Activated CD4-positive, alpha-beta T cell treated with anti-CD3 and anti-CD28 coated beads, Interleukin-2, amount 50 U/mL, for 24 hours (primary cell): ENCODE measurements at places on chromosomes 2 and 18.
A peak's percentile ranks its signal among the peaks of the same experiment; 100 is the strongest.

GRCh38 chr2:119423108-119423444 lies 8.6 kb upstream of the TMEM37 start:
- DNase-seq = no peak

GRCh38 chr18:75467851-75468250 lies 40.3 kb upstream of the SMIM21 start:
- no peak for DNase-seq

- DNase-seq = peak; percentile 41
These were observed 71.7 kb downstream of the NCAPH start for GRCh38 chr2:96407041-96407918.

- no peak for DNase-seq
These were observed 16.1 kb downstream of the ST3GAL5 start for GRCh38 chr2:85872536-85873161.

DNA sequence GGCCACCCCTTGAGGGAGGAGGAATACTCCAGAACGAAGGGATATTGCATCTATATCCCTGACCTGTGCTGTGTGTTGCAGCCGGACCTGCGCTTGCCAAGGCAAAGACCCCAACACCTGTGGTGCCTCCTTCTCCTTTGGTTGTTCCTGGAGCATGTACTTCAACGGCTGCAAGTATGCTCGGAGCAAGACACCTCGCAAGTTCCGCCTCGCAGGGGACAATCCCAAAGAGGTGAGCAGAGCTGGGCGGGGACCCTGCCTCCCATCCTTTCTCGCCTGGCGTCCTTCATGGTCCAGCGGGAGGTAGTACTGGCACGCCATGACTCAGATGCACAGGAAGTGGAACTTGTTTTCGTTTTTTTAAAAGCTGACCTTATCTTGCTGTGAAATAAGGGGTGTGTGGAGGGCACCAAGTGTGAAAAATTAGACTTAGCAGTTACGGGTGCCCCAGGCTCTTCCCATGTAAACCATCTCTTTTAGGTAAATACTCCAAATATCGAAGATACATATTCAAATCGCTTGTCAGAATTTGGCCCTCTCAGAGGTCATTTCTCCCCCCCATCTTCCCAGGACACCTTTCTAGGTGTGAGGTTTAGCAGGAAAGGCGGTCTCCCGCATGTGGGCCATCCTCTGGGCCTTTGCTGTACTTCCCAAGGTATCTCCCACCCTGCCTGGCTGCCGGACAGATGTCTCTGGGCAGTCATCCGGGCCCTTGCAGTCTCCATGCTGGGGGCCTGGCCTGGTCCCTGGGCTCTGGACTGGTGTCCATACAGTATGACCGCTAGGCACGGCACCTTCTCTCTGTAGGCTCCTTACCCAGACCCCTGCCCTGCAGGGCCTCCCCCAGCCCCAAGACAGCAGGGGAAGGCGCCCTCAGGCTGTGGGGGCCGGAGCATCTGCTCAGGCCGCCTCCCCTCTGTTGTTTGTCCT lies 57.6 kb downstream of the BOLA3 start:
- DNase-seq = no peak

- no peak for DNase-seq
These were observed 33.1 kb downstream of the HJURP start for GRCh38 chr2:233821196-233821595.

GRCh38 chr18:46627136-46627535 lies 29.9 kb downstream of the LOXHD1 start:
- DNase-seq = no peak

DNA sequence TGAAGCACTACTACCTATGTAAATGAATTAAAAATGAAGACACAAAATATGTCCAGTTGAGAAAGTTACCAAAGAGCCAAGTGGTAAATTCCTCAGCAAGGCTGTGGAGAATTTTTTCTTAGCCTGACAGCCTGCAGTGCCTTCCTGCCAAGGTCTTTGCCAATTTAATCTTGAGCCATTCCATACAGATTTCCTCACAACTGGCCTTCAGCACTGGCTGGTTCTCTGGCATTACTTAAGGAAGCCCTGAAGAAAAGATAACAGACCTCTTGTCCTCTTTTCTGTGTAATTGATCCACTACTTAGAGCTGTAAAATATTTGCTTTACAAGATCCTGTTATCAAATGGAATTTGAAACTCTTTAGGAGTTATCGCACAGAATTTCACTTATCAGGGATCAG lies 334.2 kb upstream of the LRRTM1 start:
- no peak for DNase-seq

- DNase-seq = no peak
These were observed 363.5 kb downstream of the CBLN2 start for GRCh38 chr18:72180689-72181088.

GRCh38 chr2:108593547-108594098 lies 59.4 kb downstream of the LIMS1 start:
- no peak for DNase-seq

- peak; percentile 29 for DNase-seq
These were observed 719 bp downstream of the SMAD2 start for GRCh38 chr18:47929681-47930198.

DNA sequence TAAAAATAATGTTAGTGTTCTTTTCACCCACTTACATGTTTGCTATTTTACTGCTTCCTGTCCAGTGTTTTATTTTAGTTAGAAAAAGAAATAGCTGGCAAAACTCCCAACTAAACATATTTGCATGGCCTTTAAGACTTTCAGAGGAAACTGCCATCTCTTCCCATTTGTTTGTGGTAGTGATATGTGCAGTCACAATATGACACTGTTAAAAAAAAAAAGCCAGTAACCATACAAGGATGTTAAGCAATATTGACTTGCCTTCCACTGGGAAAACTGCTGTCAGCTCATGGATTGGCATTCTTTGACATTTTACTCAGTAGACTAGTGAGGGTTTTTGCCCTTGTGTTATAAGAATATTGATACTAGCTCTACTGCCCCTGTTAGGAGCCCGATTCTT lies 29.1 kb downstream of the XIRP2 start:
- no peak for DNase-seq

DNA sequence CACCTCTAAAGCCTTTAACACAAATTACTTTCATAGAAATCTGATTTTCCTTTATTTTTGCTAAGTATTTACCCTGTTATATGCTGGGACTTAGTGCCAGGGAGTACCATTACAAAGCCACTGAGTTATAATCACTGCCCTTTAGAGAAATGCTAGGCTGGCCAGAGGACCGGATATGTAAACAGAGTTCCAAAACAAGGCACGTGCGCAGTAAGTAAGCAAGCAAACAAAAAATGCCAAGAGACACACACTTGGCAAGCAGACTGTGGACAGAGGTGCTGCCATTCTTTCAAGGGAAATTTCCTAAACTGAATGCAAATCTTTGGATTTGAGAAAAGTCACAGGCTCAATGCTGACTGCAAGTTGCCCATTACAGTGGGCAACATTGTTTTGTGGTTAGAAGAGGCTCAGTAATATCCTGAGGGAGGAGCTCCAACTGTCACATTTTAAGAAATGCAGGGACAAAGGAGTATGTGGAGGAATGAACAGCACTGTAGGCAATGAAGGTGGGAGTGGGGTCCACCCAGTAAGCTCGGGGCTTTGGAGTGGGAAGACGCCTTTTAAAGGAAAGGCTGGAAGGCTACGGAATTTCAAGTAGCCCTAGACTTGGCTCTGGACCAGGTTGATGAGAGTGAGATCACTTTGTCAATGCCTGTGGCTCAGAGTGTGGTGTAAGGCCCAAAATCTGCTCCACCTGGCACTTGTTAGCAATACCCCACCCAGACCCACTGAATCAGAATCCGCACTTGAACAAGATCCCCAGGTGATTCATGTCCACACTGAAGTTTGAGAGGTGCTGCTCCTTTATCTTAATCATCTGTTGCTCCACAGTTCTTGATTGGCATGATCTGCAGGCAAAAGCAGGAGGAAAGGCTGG lies 2.1 kb upstream of the PARD6G start:
- no peak for DNase-seq

DNA sequence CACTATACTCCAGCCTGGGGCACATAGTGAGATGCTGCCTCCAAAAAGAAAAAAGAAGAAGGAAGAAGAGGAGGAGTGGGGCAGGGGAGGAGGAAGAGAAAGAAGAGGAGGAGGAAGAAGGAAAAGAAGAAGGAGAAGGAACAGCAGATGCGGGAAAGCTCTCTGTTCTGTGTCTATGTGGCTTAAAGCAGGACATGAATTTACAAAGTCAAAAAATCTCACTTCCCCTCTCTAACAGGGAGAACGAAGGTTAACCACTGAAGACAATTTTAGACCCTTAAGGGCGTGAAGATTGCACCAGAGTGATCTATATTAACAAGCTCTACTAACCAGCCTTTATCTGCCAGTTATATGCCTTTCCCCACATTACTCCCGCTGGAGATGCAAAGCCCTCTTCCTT lies 258.9 kb downstream of the METTL4 start:
- DNase-seq = no peak

DNA sequence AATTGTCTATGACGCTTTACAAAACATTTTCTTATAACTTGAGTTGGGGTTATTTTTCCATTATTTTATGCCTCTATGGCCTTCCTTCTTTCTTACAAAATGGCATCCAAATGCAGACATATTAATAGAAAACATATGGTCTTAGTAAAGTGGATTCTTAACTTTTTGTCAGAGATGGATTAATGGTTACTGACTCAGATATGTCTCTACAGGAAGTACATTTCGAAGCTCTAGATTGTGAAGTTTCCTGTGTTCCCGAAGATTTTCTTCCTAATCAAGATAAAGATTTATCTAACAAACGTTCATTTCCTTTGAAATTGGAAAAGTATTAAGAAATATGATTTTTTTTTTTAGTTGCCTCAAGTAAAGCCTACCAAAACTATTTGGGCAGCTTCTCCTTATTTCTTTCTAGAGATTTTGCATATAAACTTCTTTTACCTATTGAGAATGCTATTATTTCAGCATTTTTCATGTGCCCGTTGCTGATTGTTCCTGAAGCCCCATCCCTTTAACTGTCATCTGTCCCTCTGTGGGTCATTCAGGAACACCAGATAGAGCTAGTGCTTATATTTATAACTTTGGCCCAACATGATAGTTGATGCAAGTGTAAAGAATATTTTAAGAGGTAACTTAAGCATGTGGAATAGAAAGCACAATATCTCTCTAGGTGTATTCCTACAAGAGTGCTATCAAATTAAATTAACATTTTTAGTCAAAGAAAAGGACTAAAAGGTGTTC lies 498.0 kb downstream of the CCDC85A start:
- no peak for DNase-seq

GRCh38 chr2:143575340-143575739 lies 446.1 kb downstream of the ARHGAP15 start:
- no peak for DNase-seq

- no peak for DNase-seq
These were observed 753.2 kb downstream of the ADCYAP1 start for GRCh38 chr18:1657876-1658275.

- DNase-seq = no peak
These were observed 26.2 kb downstream of the PHLPP1 start for GRCh38 chr18:62741584-62741983.

DNA sequence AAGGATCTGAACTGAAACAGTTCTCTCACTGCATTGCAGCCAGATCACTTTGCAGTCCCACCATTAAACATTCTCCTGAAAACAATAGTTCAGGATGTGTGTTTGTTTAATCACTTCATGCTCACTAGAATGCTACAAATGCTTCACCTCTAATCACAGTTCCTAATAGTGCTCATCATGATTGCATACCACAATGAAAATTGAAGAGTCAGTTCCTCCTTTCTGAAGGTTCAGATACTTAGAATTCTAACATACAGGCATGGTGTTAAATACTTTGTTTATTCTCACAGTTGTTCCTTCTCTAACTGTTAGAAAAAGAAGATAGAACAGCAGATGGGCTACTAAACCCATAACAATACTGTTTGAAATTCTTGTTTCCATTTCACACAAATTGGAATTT lies 622.3 kb upstream of the ACVR2A start:
- DNase-seq = no peak

DNA sequence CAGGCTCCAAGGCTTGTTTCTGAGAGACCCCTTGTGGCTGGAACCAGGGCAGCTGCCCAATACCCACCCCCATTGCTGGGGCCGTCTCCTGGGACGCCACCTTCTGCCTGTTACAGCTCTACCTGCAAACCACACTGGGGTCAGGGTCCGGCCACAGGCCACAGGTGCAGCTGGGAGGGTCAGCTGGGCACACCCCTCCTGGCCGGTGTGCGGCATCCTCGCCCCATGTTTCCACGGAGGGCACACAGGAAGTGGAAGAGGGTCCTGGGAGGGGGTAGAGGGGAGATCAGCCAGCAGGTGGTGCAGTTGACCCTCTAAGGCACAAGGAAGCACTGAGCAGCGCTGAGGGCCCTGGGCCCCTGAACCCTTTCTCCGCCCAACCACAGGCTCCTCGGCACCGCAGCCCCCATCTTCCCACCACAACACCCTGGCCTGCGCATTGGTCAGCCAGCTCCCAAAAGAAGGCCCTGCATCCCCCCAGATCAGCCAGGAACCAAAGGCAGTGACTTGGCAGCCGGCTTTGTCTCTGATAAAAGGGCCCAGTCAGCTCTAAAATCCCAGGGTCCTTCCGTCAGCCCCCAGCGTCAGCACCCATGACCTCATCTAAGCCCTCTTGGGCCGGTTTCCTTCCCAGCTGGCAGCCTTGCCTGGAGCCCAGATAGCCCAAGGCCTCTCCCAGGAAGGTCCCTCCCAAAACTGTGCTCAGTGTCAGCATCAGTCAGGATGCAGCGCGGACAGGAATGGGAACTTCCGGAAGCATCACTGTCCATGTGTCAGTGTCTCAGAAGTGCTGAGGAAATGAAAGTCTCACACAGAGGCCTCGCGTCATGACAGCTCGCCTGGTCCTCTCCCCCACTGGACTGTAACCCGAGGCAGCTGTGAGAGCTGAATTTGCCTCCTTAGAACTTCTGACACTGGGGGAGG lies 1.7 kb downstream of the ERFE start:
- no peak for DNase-seq

GRCh38 chr2:151803811-151804210 lies 24.4 kb downstream of the ARL5A start:
- DNase-seq = no peak

DNA sequence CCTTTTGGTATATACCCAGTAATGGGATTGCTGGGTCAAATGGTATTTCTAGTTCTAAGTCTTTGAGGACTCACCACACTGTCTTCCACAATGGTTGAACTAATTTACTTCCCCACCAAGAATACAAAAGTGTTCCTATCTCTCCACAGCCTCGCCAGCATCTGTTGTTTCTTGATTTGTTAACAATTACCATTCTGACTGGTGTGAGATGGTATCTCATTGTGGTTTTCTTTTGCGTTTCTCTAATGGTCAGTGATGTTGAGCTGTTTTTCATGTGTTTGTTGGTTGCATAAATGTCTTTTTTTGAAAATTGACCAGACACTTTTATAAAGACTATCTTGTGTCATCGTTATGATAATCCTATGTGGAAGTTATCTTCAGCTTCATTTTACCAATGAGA lies 16.0 kb upstream of the ATP8B1 start:
- DNase-seq = no peak

- DNase-seq = no peak
These were observed 15.7 kb downstream of the CTDP1 start for GRCh38 chr18:79695269-79695668.

GRCh38 chr2:241463276-241464135 lies 44.9 kb downstream of the STK25 start:
- no peak for DNase-seq
